NCI-H2081 treated with DMSO at 0.1 percent for 48 hours (cell line): ENCODE measurements at places on chromosomes 12 and 14.

- DNase-seq, result no peak
These were observed 44.8 kb upstream of the BCL2L14 start for GRCh38 chr12:12025799-12026386.

GRCh38 chr14:39614297-39614923 lies 182.2 kb upstream of the FBXO33 start:
- no peak for DNase-seq

GRCh38 chr14:78131616-78132015 lies 38.6 kb upstream of the NRXN3 start:
- no peak for DNase-seq

DNA sequence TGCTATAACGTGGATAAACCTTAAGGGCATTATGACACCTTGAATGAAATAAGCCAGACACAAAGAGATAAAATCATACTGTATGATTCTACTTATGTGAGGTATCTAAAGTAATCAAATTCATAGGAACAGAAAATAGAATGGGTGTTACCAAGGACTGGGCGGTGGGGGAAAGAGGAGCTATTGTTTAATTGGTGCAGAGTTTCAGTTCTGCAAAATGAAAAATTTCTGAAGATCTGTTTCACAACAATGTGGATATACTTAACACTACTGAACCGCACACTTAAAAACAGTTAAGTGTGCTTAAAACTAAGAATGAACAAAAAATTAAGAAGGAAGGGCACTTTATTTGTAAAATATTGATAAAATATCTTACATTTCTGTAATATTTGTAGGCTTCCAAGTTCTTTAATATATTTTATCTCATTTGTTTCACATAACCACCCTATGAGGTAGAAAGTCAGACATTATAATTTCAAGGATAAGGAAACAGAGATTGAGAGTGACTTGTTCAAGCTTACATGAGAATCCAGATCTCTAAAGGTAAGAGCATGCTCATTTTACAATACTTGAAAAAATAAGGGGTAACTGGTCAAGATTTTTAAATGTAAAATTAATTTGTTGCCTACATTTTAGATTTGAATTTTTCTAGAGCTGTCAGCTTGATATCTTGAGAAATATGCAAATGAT lies 14.9 kb downstream of the LTA4H start:
- no peak for DNase-seq

- DNase-seq, result peak; percentile 18
These were observed 29.1 kb upstream of the LRTM2 start for GRCh38 chr12:1791104-1791841.

DNA sequence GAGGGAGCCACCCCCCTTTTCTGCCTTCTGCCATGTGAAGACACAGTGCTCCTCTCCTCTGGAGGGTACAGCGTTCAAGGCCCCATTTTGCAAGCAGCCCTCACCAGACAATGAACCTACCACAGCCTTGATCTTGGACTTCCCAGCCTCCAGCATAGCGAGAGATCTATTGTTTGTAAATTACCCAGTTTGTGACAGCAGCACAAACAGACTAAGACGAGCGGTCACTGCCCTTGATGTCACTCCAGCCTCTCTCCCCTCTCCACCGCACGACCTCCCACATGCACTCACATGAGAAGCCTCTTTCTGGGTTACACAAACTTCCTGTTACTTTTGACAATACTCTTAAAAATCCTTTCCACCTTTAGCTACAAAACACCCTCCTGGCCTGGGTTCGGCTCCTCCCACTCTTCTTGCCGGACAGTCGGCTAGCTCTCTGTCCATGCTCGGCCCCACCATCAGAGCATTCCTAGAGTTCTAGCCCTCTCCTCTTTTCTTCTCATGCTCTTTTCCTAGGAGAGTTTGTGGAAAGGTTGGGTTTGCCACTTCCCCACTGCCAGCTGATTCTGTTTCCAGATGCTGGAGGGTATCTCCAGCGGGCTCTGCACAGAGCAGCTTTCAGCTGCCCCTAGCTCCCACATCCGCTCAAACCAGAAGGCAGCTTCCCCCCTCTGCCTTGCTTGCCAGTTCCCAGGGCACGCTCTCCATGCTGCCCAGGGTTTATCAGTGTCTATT lies 124.3 kb downstream of the FOXN3 start:
- no peak for DNase-seq

- DNase-seq, result no peak
These were observed 57.9 kb downstream of the RFLNA start for GRCh38 chr12:124352839-124353238.

DNA sequence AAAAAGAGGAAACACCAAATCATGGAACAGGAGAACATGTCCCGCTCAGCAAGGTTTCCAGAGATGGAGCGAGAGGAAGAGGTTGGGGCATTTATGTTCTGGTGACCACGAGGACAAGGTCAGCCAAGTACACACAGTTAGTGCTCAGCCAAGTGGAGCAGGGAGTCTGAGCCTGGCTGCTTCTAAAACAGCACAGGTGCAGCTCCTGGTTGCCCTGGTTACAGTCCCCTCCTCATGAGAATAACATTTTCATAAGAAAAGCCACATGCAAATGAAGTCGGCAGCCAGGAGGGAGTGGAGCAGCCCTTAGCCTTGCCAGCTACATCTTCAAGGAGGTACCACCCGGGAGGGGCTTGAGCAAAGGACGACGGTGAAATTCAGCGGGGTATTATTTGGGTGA lies 81.8 kb downstream of the NOS1 start:
- DNase-seq, result no peak

DNA sequence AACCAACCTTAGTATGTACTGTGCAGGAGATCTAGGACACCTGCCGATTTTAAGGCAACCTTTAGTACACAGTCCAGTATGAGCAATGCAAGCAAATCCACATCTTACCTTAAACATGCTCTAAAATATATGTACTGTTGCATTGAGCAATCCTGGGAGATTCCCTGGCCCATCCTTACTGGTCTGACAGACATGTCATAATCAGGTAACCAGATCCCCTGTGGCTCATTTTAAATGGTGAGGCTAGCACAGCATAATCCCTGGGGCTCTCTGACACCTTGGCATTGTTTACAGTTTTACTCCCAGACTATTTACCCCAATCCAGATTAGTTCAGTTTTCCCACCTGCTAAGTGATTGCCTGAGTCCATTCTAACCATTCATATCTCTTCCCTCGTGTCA lies 15.1 kb downstream of the BMAL2 start:
- no peak for DNase-seq

DNA sequence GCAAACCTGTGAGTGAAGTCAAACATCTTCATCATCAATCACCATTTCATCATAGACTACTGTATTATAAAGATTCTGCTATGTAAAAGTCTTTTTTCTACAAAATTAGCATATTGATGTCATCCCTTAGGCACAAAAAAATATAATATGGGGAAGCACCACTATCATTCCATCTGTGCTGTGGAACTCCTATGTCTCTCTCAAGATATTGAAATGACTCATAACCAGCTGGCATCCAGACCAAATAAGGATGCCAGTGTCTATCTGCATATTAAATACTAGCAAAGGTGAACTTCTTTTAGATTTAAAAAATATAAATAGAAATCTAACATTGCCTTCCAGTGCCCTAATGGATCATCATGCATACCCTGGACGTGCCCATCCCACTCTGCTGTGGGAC lies 17.9 kb upstream of the DCAF5 start:
- DNase-seq, result no peak

GRCh38 chr12:94832780-94833681 lies 170.5 kb downstream of the NDUFA12 start:
- no peak for DNase-seq

GRCh38 chr12:78062786-78063185 lies 232.1 kb downstream of the NAV3 start:
- DNase-seq, result no peak

- DNase-seq, result peak; percentile 96
These were observed 74.3 kb downstream of the LMO3 start for GRCh38 chr12:16531621-16532020.

DNA sequence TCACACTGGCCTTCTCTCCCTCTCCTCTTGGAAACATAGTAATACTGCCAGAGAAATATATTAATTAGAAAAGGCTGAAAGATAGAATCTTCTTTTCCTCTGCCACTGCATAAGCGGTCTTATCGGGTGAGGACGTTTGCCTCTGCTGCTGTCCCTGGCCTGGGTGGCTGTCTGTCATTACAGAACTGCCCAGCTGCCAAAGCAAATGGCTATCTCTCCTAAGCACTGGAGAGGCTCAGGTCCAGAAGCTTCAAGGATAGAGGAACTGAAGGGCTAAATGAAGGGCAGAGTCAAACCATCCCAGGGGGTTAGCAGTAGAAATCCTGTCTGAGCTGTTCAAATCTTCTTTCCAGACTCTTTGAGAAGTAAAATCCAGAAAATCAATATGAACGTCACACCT lies 198.6 kb upstream of the CAND1 start:
- no peak for DNase-seq

- DNase-seq, result no peak
These were observed 260.6 kb upstream of the GARIN6 start for GRCh38 chr12:99386907-99387306.

GRCh38 chr14:75995372-75996041 lies 9.9 kb downstream of the IFT43 start:
- DNase-seq, result no peak

DNA sequence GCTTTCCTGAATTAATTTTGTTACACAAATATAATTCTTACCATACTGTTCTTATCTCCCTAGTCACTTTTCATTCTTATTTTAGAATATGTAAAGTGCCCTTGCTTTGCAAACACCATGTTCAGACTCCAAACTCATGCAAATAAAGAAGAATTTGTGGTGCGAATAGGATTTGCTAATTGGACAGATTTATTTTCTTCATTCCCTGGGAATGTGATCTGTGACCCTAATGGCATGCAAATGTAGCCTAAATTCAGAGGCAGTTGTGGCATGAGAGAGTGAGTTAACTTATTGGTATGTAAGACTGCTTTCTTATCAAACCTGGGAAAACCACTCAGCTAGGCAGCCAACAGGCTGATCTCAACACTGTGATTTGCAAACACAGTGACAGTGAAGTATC lies 10.0 kb downstream of the CAPZA3 start:
- DNase-seq, result no peak

DNA sequence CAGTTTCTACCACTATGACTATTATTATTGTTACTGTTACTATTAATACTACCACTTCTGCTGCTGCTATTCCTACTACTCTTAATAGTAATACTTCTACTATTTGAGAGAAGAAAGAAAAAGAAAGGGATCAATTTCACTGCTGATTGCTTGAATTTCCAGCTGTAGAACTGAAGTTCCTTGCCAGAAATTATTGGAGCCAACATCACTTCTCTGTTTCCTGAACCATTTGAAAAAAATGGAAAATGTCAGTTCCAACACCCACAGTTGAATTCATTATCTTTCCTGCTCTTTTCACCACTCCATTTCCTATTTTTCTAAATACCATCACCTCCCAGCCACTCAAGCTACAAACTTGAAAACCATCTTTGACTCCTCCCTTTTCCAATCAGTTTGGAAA lies 54.1 kb upstream of the PIK3C2G start:
- no peak for DNase-seq

DNA sequence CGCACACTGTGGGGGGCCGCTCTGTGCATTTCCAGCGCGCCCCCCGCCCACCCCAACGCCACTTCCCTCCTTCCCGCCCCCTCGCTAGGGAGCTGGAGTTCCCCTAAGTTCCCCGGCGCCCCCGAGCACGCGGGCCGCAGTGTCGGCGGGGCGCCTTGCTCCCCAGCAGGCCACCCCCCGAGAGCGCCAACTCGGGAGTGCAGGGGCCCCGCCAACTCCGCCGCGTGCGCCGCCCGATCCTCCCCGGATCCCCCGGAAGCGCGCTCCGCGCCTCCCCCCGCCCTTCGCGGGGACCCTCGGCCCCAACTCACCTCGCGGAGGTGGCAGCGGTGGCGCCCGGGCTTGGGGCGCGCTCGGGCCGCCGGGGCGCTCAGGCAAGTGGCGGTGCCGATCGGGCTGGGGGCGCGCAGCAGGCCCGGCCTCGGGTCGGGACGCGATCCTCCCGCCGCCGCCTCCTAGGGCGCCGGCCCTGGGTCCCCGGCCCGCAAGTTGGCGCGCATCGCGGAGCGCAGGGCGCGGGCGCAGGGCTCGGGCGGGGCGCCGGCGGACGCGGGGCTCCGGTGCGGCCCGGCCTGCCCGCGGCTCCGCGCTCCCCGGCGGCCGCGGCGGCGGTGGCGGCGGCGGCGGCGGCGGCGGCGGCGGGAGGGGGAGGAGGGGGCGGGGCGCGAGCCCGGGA lies at the start of gene NCOR2:
Gene NCOR2 (minus strand): TSS at position 616 of the 676 bp plus-strand sequence. CDS start 72,361 bp downstream, outside the sequence.
- no peak for DNase-seq

- DNase-seq, result no peak
These were observed 22.1 kb upstream of the CEP170B start for GRCh38 chr14:104843006-104843405.

- DNase-seq, result no peak
These were observed 9.4 kb upstream of the CIPC start for GRCh38 chr14:77088645-77089044.

- no peak for DNase-seq
These were observed 8.4 kb downstream of the PLBD2 start for GRCh38 chr12:113366827-113367226.

DNA sequence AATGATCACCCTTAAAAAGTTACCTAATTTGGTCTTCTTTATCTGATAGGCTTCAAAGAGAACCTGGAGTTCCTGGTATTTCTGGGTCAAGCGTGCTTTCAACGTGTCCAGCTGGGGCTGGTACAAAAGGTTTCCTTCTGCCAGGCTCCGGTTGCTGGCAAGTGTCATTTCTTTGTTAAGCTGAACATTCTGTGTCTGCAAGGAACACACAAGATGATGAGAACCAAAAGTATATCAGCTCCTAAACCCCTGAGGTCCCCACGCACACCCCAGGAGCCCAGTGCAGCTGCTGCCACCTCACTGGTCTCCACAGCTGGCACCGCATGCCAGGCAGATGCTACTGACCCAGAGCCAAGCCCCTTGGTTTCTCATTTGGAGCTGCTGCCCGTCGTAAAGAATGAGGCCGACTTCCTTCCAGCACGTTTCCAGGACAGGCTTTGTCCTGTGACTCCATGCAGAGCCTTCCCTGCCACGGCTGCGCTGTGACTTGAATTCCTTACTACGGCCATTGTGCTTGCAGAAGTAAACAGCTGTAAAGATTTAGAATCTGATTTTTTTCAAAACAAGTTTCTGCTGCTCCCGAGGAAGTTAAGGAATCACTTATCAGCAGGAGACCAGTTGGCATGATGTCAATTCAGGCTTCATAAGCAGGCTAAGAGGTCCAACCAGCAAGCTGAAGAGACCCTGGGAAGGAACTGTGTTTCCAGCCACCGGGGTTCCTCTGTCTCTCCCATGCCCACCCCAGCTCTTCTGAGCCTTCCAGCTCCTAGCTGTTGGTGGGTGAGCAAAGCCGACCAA lies 24.9 kb downstream of the VPS37B start:
- DNase-seq, result no peak

GRCh38 chr14:22113401-22113800 lies 439.8 kb upstream of the OR4E1 start:
- no peak for DNase-seq
